ENCODE measurements at places on chromosomes 13 and 19.

DNA sequence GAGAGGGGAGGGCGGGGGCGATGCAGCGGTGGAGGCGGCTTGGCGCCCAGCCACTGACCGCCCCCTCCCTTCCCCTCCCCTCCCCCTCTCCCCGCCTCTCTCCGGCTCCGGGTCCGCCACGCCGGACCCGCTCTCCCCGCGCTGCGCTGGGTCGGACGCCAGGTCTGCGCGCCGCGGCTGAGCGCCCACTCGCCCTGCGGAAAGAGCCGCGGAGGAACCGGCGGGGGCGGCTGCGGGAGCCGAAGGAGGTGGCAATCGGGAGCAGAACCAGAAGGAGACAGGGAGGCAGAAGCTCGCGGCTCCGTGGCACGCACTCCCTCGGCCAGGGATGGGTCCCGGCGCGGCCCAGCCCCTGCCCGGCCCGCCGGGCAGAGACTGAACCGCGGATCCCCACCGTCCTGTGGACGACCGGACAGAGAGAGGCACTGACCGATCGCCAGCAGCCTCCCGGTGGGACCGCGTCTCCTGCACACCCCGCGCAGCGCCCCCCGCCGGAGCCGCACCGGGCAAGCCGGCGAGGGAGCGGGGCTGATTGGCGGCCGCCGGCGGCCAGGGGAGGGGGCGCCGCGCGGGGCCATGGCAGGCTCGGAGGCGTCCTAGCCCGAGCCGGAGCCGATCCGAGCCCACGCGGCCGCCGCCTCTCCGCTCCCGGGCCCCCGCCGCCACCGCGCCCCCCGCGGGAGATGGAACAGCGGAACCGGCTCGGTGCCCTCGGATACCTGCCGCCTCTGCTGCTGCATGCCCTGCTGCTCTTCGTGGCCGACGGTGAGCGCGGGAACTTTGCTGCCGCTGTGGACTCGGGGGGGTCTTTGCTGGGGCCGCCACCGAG, at the start of gene VSTM2B:
TSS of gene VSTM2B (plus strand) at position 94 of the 829 bp plus-strand sequence. CDS start at position 684, 590 bp downstream.
- no peak for DNase-seq

DNA sequence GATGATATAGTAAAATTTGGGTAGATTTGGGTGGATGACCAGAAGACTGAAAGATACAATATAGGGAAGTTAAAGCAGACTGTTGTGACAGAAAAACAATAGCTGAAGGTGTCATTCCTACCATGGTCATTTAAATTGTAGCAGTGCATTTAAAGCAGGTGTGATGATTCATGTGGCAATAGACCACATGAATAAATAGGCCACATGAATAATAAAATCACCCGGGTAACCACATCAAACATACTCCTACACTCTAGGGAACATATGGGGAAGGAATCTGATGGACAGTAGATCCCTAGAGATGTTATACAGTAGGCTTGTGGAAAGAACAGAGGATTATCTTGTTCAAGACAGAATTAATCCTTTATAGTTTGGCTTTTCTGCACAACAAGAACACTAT, 392.6 kb downstream of the SLITRK5 start:
- DNase-seq = no peak

DNA sequence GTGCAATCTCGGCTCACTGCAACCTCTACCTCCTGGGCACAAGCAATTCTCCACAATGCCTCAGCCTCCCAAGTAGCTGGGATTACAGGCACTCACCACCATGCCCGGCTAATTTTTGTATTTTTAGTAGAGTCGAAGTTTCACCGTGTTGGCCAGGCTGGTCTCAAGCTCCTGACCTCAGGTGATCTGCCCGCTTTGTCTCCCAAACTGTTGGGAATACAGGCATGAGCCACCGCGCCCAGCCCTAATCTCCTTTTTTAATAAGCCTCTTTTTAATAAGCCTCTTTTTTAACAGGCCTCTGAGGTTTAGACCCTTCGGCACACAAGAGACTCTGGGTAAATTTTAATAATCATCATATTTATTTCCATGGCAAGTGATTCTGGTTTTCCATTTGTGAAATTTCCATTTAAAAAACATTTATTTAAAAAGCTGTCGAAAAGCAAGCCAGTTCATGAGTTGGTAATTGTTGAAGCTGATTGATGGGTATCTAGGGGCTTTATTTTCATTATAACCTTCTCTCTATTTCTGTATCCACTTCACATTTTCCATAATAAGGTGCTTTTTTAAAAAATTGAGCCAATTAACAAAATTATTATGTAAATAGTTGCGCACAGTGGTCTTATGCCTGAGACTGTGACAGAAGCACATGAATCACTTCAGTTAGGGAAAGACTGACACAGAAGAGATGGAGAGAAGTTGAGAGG, 11.8 kb downstream of the POU2F2 start:
- DNase-seq = no peak

DNA sequence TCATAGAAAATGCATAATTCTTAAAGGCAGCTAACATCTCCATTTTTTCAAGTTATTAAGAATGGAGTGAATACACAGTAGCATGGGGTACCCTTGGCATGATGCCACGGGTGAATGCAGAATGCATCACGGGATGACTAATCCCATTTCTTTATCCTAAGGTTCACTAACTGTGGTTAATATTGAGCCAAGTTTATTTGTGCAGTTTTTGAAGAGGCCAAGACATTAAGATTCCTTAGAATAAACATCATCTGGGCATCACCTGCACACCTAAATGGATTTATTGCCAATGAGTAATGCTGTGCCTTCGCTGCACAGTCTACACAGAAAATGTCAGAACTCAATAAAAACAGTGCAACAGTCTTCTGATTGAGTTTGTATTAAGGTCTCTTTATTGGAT, 333.1 kb downstream of the GPC6 start:
- no peak for DNase-seq

GRCh38 chr19:31666126-31666525, 316.9 kb upstream of the TSHZ3 start:
- no peak for DNase-seq

All from CD4-positive, alpha-beta T cell treated with Interleukin-4 for 4 hours (primary cell).